AG04450 (cell line): ENCODE measurements at places on chromosomes 6 and 20.

GRCh38 chr6:134245041-134245440 lies 72.9 kb downstream of the SGK1 start:
- DNase-seq = peak; percentile 59

- no peak for DNase-seq
Measured at GRCh38 chr6:169807229-169807628, 55.8 kb downstream of the ERMARD start.

GRCh38 chr6:29816030-29816429 lies 11.6 kb upstream of the HLA-G start:
- DNase-seq = no peak

GRCh38 chr20:62804627-62805154 lies at the start of gene OGFR:
TSS of gene OGFR (plus strand) at chr20:62804835. CDS start at chr20:62804860, 25 bp downstream.
- no peak for DNase-seq

GRCh38 chr20:59333951-59334350 lies 33.5 kb downstream of the EDN3 start:
- no peak for DNase-seq

GRCh38 chr6:53322188-53323029 lies 26.3 kb downstream of the ELOVL5 start:
- no peak for DNase-seq

DNA sequence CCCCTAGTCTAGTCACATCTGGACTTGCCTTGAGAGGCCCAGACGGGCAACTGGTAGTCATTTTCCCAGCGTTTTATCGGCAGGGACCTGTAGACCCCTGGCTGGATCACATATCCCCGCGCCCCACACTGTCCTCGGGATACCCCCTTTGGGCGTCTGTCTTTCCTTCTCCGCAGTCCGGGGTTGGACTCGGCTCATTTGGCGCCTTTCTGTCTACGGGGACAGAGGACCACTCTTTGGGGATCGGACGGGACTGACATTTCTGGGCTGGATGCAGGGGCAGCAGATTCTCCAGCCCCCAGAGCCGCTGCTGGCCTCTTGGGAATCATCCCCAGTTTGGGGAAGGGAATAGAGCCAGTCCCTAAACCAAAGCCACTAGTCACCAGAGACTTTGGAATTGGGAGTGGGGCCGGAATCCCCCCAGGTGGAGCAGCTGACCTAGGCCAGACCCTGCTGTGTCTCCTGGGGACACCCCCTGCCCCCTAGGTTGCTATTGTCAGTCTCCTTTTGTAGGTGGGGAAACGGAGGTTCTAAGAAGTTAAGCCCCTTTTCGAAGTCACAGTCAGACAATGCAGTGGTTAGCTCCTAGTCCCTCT lies 734 bp downstream of the FAM110A start:
- DNase-seq = no peak

DNA sequence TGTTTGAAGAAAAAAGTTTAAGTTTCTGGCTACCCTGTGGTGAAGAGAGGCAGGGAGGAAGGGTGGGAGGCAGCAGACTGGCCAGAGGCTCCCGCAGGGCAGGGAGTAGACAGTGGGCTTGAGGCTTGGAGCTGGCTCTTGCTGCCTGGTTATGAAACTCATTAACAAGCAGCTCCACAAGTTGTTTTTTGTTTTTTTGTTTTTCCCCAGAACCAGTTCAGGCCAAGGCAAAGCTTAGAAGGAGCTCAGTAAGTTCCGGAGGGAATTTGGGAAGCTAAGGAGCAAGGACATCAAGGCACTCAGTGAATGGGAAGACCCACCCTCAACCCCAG lies 4.0 kb downstream of the DLL1 start:
- no peak for DNase-seq

GRCh38 chr6:141467881-141468280 lies 664.8 kb upstream of the GJE1 start:
- no peak for DNase-seq
